Activated CD8-positive, alpha-beta T cell treated with anti-CD3 and anti-CD28 coated beads, Interleukin-2, amount 10 ng/mL, durations not matched to agents 7 days and 5 days (primary cell): ENCODE measurements at places on chromosomes 11 and 22. TPM values are rescaled to one million over a fixed set of nuclear protein-coding genes. Genes with fewer than 3 reads are reported as not detected.
A peak's percentile ranks its signal among the peaks of the same experiment; 100 is the strongest.

Gene EML3
- 144 TPM for total RNA-seq

DNA sequence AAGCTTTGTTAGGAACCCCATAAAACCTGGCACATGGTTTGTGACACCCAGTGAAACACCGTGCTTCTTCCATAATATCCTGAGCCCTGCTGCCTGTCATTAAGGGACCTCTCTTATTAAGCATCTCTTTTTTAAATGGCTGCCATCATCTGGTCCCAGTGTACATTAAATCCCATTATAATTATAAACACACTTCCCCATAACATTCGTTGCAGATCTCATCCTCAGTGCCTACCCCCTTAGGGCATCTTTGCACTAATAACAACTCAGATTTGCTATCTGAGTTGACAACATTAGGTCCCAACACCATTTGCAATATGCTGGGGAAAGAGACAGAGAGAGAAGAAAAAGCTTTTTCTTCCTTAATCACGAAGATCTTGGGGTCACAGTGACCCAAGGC, 4.7 kb upstream of the ZBTB16 start:
- DNase-seq = no peak

Gene TNNT3
- 2.8 TPM for total RNA-seq

DNA sequence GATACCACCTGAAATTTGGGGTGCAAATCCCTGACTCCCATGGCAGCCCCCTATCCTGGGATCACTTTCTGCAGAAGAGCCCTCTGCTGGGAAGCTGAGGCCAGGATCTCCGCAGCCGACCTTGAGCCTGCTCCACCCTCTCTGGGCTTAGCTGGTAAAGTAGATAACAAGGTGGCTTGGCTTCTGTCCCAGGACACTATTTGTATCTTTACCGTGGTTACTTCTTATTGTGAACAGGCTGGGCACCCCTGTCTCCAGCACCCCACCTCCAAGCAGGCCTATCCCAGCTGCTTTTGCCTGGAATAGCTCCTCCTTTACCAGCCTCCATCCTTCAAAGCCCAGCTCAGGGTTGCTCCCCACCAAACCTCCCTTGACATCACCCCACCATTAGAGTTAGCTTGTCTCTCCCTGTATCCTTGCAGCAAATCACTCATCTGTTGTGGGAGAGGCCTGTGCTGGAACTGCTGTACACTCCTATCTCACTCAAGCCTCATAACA, 35.2 kb upstream of the P2RY2 start:
- DNase-seq = no peak

Gene OR2D2
- not detected for total RNA-seq

DNA sequence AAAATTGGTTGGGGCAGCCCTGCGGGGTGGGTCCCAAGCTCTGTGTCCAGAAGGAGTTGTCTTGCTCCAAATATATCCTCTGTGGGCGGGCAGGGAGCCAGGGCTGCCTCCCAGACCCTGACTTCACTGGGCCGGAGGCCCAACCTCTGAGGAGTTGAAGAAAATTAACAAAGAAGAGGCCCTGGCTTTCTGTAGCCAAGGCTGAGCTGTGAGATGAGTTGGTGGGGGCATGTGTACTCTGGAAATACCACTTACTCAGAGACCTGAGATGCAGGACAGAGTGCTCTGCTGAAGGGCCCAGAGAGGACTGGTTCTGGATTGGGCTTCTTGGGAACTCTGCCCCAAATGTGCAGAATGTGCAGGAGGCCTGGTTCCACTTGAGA, 96.3 kb downstream of the SWAP70 start:
- DNase-seq = no peak

DNA sequence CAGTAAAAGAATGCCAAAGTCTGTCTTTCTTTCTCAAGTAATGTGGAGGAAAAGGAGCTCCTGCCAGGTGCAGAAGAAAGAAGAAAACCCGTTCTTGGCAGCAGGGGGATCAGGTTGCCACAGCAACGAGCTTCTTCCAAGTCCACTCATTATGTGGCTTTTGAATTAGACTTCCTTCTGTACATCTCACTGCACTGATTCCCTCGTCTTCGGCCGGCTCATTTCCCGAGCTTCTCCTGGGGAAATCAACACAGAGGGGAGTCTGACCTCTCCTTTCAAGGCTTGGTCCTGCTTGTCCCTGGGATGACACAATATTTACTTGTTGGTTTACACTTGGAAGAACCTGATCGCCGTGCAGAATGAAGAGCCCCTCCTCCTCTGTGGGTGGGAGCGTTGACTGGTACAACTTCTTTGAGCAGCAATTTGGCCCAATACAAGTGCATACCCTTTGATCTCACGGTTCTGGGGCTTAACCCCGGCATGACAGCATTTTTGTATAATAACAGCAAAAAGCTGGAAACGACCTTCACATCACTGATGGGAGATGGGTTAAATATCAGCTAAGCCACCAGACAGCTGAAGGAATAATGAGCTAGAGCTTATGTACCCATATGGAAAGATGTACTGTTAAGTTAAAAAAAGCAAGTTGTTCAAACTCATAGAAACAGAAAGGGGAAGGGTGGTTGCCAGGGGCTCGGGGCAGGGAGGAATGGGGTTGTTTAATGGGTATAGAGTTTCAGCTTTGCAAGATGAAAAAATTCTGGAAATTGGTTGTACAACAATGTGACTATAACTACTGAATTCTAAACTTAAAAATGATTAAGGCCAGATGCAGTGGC, 35.4 kb downstream of the MCHR1 start:
- no peak for DNase-seq

DNA sequence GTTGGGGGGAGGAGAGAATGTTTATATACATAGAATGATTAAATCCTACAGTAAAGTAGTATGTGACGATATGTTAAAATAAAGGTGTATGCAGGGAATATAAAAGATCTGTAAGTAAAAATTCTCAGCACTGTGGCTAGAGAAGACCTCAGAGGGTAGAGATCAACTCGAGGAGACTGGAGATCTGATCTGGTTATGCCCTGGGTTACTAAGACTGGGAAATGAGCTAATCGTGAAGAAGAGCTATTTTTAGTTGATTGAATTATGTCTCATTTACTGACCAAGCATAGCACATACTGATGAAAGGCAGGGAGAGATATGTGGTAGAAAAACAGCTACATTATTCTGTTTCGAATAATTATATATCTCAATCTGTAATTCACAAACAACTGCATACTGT, 42.8 kb upstream of the ALKBH3 start:
- DNase-seq = no peak

- no peak for DNase-seq
Measured at GRCh38 chr11:26088391-26088790, 243.5 kb upstream of the ANO3 start.

Gene SLC5A1
- total RNA-seq = not detected

Gene OR56A1
- not detected for total RNA-seq

Gene C11orf86
- not detected for total RNA-seq

GRCh38 chr22:44622147-44622427, 79.9 kb upstream of the PRR5 start:
- peak; percentile 57 for DNase-seq

DNA sequence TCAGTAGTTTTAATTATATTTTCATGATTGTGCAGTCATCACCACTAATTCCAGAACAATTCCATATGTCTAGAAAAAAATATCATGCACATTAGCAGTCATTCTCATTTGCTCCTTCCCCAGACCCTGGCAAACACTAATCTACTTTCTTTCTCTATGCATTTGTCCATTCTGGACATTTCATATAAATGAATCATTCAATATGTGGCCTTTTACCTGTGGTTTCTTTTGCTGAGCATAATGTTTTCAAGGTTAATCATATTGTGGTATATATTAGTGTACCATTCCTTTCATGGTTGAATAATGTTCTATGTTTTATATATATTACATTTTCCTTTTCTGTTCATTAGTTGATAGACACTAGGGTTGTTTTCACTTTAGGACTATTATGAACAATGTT, 811.1 kb upstream of the RAG2 start:
- no peak for DNase-seq
